ENCODE measurements at places on chromosomes 6 and 20.

DNA sequence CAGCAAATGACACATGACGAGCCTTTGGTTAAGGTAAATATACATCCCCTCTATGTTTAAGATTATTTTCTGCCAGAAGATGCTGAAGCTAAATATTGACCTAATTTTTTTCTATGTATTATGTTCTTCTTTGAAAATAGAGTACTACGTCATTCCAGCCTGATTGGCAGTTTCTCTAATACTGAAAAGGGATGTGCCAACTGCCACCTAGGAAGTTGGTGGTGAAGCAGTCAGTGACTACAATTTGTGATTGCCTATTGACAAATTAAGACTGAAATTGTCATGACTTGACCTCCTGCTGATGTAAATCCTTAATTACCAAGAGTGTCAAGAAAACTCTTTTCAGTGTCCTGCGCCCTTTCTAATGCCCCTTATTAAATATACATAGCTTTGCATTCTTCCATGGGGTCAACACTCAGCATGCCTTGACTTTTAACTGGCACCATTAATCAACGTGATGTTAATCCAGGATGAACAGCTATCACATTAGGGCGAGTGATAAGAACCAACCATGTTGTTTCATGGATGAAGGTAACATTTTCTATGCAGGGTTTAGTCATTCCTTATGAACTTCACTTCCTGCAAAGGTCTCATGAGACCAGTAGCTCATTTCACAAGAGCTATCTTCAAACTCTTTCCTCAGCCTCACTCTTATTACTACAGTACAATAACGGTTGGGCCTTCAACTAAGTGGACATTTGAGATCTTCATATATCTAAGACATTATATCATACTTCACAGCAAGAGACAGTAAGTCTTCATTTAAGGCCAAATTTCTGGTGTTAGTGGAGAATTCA lies 22.5 kb upstream of the SGK1 start:
- no peak for DNase-seq

DNA sequence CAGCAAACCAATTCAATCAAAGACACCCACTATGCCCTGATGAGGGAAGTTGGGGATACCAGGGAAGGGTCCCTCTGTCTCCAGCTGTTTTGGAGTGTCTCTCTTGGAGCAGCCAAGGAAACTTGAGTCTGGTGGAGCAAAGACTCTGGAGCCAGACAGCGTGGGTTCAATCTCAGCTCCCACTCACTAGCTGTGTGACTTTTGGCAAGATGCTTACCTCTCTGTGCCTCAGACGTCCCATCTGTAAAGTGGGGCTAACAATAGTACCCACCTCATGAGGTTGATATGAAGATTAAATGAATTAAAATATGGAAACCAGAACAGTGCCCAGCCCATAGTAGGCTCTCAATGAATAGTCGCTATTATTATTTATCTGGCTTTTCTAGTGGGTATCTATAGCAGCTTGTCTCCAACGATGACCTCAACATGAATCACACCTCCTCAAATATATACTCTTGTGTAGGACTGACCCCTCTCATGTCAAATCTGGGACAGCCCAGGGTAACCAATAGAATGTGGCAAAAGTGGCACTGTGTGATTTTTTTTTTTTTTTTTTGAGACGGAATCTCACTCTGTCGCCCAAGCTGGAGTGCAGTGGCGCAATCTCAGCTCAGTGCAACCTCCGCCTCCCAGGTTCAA lies 99.2 kb upstream of the FOXP4 start:
- DNase-seq, result no peak

DNA sequence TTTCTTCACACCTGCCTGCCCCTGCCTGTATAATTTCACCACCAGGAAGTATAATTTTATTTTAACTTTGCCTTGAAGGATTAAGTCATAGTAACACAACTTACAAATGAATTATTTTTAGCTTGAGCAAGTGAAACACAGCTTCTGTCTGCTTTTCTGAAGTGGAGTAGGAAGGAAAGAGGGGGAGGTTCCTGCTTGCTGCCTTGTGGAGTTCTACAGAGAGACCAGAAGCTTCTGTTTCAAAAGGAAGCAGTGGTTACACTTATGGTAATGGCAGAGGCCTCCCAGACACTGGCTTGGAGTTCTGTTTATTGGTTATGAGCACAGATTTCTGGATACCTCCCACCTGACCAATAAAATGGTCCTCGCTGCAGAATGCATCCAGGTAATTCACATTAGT lies 159.6 kb downstream of the TMEM200A start:
- DNase-seq, result peak; percentile 95

DNA sequence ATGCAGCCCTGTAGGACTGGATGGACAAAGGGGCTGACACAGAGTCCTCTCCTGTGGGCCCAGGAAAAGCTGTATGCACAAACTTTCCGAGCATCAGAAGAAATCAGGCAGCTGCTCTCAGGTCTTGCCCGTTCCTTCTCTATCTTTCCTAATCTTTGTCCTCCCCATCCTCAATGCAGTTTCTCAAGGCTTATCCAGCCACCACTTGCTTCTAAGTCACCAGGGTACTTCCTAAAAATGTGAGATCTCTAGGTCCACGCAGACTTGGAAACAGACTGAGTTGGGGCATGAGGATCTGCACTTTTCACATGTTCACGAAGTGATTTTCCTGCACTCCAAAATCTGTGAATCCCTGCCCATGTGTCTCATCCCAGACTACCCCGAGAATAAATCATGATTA lies 394.5 kb upstream of the SLC35B3 start:
- DNase-seq, result no peak

- DNase-seq, result no peak
Observed at GRCh38 chr6:113318575-113318917, 538.6 kb upstream of the MARCKS start.

GRCh38 chr20:32989507-32990283 lies 14.5 kb downstream of the SUN5 start:
- DNase-seq, result no peak

- DNase-seq, result no peak
Observed at GRCh38 chr6:29685718-29686326, 4.9 kb upstream of the ZFP57 start.

GRCh38 chr6:143817621-143818020 lies 25.5 kb upstream of the LTV1 start:
- no peak for DNase-seq

DNA sequence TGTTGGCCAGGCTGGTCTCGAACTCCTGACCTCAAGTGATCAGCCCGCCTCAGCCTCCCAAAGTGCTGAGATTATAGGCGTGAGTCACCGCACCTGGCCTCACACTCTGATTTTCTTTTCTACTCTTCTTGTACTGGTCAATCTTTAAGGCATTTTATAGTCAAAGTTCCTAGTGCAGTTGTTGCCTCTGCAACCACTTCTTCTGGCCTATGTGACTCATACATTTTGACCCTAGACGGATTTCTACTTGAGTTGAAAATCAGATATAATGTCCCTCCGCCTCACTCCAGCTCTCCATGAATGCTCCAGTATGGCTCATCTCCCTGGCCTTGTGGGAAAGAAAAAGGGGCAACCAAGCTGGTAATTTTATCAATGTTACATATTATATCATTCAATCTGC lies 42.4 kb downstream of the TNFRSF21 start:
- DNase-seq, result no peak

GRCh38 chr20:33162313-33162712 lies 5.6 kb upstream of the BPIFA2 start:
- no peak for DNase-seq

- DNase-seq, result no peak
Observed at GRCh38 chr20:58407966-58408557, 19.0 kb downstream of the VAPB start.

DNA sequence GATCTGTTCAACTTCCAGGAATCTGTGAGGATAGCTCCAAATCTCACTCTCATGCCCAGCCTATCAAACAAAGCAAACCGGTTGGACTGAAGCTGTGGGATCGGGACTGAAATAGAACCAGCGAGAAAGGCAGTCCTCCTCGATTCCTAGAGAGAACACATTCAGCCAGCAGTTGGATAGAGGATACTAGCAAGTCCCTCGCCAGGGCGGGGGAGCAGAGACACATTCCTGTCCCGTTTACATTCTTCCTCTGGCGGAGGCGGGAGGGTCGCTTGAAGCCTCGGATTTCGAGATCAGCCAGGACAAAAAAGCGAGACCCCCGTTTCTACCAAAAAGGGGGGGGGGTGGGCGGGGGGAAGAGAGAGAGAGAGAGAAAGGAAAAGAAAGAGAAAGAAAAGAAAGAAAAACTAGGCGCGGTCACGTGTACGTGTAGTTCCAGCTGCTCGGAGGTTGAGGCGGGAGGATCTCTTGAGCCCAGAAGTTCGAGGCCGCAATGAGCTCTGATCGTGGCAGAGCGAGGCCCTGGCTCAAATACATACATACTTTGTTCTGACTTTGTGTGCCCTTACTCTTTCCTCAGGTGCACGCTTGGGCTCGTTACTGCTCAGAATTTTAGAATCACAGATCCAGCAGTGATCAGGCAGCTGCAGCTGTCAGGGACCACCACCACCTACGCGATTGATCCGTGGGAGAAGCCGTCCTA lies 19.5 kb downstream of the ZNF311 start:
- DNase-seq, result peak; percentile 79

GRCh38 chr20:56060486-56060885 lies 55.2 kb upstream of the CBLN4 start:
- no peak for DNase-seq

DNA sequence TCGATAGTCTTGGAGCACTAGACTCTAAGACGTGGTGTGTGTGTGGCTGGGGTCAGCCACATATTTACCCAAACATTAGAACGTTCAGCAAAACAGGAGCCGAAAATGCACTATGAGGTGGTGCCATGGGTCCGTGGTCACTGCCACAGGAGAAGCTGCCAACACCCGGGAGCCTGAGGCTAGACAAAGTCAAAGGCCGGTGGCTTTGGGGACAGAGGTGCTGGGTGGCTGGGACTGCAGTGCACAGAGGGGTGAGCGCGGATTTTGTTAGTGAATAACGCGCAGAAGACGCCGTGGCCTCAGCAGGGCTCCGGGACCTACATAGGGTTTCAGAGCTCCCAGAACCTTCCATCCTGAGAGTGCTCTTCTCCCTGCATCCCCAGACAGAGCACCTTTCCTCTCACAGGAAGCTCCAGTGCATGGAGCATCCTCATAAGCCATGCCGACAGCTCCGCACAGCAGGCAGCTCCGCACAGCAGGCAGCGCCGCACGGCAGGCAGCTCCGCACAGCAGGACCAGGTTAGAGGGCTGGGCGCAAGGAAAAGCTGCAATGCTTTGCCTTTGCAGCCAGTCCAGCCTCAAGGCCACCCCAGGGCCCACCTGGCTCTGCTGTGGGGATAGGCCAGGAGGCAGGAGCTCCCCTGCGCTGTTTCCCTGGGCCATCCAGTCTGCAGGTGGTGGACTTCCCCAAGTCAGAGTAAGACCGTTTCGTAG lies 304.1 kb downstream of the TAF4 start:
- DNase-seq, result no peak

DNA sequence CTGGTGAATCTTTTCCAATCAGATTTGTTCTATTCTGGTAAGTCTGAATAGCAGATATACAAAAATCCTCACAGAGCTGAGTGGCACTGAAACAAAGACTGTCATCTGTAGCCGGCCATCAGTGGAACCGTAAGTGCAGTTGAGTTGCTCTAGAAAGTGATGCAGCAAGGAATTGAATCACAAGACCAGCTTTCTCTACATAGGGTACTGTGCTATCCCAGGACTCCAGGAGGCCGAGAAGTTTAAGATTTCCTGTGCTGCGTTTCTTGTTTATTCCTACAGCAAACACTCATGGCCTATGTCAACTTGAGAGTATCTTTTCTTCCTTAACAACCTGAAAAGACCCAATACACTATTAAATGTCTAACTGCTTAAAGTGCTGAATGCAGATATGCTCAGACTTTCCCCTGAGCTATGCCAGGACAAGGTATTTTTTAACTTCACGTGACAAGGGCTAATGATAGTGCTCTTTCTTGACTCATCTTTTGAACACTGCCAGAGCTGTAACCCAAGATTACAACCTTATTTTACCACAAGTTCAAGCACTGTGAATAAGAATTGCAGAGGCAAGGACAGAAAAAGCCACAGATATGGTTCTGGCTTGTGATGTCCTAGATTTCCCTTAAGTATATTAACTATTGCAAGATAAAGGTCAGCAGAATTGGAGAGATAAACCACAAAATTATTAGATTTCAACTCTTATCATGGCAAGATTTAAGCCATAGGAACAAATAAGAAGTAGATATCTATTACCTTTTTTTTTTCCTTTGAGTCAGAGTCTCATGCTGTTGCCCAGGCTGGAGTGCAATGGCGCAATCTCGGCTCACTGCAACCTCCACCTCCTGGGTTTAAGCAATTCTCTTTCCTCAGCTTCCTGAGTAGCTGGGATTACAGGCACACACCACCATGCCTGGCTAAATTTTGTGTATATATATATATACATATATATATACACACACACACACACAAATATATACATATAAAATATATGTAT lies 71.6 kb downstream of the GJA1 start:
- no peak for DNase-seq

DNA sequence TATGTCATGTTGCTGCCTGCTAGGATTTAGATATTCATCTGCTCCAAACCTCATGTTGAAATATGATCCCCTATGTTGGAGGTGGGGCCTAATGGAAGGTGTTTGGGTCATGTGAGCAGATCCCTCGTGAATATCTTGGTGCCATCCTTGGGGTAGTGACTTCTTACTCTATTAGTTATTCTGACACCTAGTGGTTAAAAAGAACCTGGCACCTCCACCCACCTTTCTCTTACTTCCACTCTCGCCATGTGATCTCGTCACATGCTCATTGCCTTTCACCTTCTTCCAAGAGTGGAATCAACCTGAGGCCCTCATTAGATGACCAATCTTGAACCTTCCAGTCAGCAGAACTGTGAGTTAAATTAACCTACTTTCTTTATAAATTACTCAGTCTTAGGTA lies 549.4 kb upstream of the SYNCRIP start:
- DNase-seq, result peak; percentile 11

DNA sequence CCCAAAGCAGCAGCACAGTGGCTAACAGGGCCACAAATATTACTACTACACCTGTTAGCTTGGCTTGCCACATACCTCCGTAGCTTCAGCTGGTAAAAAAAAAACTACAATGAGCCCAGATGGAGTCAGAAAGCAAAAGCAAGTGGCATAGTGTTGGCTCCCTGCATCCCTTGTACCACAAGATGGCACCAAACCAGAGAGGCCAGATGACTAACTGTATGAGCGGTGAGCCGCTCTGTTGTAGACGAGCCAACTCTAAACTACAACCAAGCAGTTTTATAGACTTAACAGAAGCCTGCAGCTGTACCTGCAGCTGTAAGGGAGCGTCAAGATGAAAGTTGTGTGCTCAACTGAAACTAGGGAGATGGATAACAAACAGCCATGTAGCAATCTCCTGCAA lies 84.5 kb upstream of the MCHR2 start:
- DNase-seq, result no peak

DNA sequence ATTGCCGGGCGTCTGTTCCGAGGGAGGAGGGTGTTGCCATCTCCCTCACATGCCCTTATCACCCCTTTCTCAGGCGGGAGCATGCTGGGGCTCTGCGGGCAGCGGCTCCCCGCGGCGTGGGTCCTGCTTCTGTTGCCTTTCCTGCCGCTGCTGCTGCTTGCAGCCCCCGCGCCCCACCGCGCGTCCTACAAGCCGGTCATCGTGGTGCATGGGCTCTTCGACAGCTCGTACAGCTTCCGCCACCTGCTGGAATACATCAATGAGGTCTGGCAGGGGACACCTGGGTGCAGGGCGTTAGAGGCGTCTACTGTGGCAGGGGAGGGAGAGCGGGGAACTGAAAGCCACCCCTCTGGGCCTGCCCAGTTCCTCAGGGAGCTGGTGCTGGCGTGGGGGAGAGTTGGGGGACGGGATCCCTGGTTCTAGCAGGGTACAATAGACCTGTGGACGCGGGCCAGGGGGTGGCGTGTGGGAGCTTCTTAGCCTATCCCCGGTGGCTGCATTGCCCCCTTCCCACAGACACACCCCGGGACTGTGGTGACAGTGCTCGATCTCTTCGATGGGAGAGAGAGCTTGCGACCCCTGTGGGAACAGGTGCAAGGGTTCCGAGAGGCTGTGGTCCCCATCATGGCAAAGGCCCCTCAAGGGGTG lies 697 bp downstream of the PPT2 start:
- peak; percentile 52 for DNase-seq

Measured in Kasumi-1 (cell line).